ENCODE measurements at places on chromosomes 12 and 14.

DNA sequence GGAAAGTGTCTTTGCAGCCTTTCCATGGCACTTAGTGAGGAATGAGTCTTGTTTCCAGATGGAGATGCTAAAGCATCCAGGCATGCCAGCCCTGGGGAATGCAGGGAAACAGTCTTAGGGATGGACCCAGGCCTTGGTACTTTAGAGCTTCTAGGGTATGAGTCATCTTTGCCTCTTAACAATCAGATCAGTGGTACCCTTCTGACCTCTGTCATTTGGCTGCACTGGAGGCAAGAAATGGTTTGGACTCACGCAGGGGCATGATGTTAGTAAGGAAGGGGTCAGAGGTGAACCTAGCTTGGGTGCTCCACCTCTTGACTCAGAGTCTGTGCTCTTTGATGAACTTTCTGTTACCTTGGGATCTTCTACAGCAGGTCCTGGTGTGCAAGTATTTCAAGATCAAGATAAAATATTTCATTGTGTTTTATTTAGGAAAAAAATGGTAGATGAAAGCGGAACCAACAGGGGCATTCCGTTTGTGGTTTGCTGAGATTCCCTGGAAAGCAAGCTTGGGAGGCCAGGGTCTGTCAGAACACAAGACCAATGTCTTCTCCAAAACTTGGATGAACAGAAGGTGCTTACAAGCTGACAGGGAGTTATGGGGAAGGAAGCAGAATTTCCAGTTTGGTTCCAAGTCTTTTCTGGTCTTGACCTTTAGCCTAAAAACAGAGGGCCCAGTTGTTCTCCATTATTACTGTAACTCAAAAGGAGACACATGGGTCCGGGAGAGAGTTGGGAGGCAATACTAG, 216.2 kb downstream of the ZFP36L1 start:
- DNase-seq: no peak

DNA sequence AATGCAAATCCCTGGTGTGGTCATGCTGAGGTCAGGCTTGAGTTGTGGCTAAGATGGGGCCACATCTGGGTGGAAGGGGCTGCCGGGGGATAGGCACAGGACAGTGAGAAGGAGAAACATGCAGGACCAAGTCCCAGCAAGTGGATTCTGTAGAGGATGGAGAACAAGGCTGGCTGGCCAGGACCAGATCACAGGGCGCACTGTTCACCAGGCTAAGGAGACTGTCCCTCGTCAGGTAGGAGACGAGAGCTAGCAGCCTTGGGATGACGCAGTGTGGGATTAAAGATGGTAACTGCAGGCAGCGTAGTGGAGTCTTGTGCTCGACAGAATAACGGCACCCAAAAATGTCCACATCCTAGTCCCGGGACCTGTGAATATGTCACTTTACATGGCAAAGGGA, 336.1 kb downstream of the BCL11B start:
- no peak for DNase-seq

DNA sequence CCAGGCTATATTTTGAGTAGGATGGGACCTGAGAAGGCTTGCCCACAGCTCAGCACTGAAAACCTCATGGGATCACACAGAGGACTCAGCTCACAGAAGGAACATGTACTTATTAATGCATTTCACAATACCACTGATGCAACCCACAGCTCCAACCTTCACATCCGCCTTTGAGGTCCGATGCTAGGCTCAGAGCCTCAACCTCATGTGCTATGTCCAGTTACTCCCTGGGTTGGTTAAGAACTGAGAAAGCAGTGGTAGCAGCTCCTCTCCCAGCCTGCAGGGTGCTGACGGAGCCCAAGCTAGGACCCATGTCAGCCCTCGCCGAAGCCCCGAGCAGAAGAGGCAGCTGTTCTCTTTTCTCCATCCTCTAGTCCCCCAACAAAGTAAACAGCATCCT, 52.9 kb downstream of the SPTB start:
- no peak for DNase-seq

DNA sequence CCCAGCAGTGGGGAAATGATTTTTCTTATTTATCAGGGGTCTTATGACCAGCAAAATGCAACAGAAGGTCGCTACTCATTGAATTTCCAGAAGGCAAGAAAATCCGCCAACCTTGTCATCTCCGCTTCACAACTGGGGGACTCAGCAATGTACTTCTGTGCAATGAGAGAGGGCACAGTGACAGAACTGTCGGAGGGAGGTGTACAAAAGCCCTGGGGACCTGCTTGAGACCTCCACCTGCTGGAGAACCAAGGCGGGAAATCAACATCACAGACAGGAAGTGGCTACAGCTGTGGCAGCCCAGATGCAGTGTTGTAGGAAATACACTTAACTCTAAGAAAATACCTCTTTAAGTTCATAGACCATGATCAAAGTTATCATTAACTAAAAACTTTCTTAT, 250.9 kb upstream of the OR4E1 start:
- peak; percentile 49 for DNase-seq

DNA sequence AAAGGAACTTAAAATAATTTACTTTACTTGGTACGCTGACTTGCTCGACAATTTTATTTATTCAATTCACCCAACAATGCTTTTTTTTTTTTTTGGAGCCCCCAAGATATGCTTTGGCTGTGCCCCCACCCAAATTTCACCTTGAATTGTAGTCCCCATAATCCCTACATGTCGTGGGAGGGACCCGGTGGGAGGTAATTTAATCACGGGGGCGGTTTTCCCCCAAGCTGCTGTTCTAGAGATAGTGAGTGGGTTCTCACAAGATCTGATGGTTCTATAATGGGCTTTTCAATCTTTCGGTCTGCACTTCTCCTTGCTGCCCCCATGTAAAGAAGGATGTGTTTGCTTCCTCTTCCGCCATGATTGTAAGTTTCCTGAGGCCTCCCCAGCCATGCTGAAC, 10.4 kb downstream of the FGD6 start:
- DNase-seq: no peak

- no peak for DNase-seq
Observed at GRCh38 chr12:124543590-124544310, 23.7 kb downstream of the NCOR2 start.

GRCh38 chr14:55532645-55533344, 47.2 kb upstream of the KTN1 start:
- DNase-seq: no peak

GRCh38 chr14:81465507-81466228, 65.5 kb upstream of the STON2 start:
- no peak for DNase-seq

- no peak for DNase-seq
Observed at GRCh38 chr12:68878846-68879245, 54.1 kb downstream of the CPM start.

- no peak for DNase-seq
Observed at GRCh38 chr14:79576424-79576823, 634.9 kb downstream of the DIO2 start.

DNA sequence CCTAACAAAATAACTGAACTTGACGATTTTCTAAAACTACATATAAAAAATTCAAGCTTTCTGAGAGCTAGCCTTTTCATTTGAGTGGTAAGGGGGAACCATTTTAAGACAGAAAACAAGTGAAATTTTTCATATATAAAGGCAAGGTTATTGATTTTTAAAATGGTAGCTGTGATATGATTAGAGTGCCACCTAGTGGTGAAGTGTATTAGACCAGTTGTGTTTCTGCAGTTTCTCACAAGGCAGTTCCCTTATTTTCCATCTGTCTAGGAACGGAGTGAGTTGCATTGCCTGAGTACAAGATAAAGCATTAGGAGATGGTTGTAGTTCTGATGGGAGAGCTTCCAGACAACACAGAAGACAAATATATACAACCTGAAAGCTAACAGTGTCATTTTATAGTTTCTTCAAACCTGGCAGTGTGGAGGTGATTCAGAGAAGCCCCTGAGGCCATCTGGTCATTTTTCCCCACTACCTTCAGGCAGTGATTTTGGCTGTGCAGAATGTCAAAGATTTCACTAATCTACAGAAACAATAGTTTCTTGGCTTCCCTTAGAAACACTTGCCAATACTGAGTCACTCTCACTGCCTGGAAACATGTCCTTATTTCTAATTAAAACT, 180.8 kb downstream of the C12orf50 start:
- no peak for DNase-seq

DNA sequence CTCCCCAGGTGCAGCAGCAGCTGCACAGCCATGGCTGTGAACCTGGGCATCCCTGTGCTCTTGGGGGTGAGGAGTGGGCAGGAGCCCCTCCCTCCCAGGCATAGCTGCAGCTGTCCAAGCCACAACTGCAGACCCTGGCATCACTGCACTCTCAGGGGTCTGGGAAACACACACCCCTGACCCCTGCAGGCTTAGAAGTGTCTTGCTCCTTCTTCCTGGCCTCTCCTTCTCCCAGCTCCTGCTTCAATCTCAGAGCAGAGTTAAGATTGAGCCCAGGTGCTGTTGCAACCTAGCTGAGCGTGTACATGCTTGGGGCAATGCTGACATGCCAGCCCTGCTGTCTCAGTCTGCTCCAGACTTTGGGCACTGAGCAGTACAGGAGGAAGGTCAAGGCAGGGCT, 833.6 kb downstream of the FLRT2 start:
- no peak for DNase-seq

DNA sequence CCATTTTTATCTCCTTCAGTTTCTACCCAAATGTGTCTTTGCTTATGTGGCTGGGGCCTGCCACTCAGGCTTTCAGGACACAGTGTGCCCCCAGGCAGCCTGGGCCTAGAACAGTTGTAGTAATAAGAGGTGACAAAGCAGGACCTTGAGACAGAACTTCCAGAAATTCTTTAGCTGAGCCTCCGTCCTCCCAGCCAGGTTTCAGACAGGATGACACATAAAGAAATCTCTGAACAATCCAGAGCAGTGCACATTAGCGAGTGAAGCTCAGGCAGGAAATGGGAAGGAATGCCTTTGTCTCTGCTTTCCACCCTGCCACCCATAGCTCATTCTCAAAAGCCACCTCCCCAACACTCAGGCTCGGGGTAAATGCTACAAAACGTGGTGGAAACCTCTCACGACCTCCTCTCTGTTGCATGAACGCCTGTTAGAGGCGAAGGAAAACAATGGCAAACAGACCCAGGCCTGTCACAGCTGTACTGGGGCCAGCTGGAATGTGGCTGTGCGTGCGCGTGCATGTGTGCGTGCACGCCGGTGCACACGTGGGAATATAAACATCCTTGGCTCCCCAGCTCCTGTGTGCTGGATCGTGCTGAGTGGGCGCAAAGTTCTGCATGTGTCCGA, 286.7 kb downstream of the ZFP36L1 start:
- no peak for DNase-seq

DNA sequence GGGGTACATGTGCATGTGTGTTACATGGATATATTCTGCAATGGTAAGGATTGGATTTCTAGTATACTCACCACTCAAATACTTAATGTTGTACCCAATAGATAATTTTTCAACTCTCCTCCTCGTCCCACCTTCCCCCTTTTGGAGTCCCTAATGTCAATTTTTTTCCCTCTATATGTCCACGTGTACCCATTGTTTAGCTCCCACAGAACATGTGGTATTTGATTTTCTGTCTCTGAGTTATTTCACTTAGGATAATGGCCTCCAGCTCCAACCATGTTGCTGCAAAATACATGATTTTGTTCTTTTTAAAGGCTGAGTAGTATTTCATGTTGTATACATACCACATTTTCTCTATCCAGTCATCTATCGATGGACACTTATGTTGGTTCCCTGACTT, 97.2 kb upstream of the TMTC1 start:
- no peak for DNase-seq

GRCh38 chr12:67512061-67512460, 136.5 kb upstream of the DYRK2 start:
- DNase-seq: no peak

DNA sequence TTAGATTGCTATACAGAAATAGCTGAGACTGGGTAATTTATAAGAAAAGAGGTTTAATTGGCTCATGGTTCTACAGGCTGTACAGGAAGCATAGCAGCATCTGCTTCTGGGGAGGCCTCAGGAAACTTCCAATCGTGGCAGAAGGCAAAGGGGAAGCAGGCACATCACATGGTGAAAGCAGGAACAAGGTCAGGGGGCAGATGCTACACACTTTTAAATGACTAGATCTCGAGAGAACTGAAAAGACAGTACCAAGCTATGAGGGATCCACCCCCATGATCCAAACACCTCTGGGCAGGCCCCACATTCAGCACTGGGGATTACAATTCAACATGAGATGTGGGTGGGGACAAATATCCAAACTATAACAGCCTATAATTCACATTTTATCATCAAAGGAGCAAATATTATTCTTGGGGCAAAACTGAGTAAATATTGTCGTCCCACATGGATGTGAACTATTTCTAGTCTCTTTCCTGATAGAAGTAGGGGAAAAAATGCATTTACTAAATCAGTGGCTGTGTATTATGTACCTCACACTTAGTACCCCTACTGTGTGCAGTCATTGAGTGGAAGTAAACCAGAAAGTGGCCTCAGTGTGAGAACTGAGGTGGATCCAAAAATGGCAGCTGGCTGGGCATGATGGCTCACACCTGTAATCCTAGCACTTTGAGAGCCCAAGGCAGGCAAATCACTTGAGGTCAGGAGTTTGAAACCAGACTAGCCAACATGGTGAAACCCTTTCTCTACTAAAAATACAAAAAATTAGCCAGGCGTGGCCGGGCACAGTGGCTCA, 25.4 kb upstream of the A2ML1 start:
- no peak for DNase-seq

- peak; percentile 39 for DNase-seq
Observed at GRCh38 chr14:68468437-68469207, 324.2 kb downstream of the ZFP36L1 start.

DNA sequence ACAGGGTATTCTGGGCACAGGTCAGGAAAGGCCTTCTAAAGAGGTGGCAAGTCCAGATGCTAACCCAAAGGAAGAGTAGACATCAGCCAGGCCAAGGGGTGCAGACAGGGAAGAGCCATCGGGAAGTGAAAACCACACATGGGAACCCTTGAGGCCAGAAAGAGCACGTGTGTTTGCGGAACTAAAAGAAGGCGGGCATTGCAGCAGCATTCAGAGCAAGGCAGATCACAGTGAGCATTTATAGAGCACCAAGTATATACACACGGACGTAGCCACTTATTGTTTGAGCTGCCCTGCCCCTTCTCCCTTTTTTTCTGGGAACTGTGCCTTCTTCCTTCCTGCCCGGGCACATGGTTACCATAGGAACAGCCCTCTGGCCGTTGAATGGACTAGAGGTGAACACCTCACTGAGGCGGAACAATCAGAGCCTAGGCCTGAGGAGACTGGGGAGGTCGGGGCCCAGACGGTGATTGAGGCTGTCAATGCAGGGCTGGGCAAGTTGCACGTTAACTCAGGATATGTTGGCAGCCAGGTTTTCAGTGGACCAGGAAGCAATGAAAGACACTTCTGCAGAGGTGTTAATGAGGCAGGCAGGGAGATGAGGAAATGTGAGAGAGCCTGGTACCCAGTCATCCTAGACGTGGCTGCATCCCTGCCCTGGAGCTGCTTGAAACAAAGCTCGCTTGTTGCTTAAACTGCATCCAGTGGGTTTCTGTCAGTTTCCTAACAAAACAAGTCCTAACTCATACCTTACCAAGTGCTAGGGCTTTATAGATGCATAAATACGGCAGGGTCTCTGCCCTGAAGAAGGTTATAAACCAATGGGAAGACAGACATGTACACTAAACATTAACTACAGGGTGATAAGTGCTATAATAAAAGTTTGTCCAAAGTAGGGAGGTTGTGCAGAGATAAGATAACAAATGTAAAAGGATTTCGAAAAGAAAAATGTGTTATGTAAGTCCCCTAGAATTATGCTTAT, 34.2 kb downstream of the MOAP1 start:
- no peak for DNase-seq

GRCh38 chr12:11823043-11823442, 173.6 kb downstream of the ETV6 start:
- no peak for DNase-seq

- no peak for DNase-seq
Observed at GRCh38 chr12:15276088-15276698, 46.1 kb upstream of the PTPRO start.
